ENCODE measurements at places on chromosomes 7 and 10.

GRCh38 chr10:92691591-92692079, 1.9 kb downstream of the HHEX start:
- DNase-seq, result peak; percentile 72

GRCh38 chr10:124010563-124011131, 82.8 kb downstream of the CHST15 start:
- DNase-seq, result no peak

DNA sequence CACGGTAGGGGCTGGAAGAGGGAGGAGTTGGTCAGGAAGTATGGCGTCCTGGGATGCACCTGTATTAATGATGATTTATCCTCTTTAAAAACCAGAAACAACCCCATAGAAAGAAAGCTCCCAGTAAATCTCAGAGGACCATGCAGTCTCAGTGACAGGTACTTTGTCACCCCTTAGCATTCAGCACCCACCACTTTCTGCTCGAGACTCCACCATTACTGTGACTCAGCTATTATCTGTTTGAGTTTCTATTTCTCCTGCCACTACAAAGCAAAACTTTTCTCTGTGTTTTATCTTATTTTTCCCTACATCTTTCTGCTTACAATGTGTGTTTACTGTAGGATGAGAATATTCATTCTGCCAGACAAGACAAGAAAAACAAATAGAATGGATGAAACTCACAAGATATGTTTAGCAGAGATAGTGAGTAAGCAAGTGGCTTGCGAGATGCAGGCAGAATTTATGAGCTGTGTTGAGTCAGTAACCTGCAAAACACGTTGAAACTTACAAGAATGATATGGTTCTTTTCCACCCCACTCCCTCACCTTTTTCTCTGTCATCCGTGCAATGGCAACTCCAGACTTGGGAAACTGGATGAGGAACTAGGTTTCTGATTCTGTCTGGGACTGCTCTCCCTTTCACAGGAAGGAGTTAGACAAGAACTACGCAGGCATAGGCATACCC, 127.1 kb downstream of the AOAH start:
- DNase-seq, result no peak

GRCh38 chr7:107843184-107843583, 40.2 kb upstream of the SLC26A3 start:
- DNase-seq, result no peak

GRCh38 chr10:24255881-24256311, 47.0 kb downstream of the KIAA1217 start:
- DNase-seq, result peak; percentile 60

DNA sequence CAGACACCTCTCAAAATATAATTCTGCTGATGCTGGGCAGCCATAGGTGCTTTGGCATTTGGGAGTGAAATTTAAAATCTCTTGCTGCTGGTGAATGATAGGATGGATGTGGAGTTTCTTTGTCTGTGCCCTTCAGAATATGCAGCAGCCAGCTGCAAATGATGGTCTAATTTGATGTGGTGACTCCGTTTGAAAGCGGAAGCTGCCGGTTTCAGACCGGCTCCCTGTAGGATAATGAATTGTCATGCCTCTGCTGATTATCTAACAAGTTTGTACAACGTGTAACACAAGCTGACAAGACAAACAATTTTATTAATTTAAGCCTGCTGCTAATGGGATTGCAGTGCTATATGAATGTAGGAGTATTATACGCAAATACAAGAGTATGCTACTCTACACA, 103.5 kb downstream of the SND1 start:
- DNase-seq, result no peak

GRCh38 chr10:44755481-44755880, 155.7 kb upstream of the TMEM72 start:
- no peak for DNase-seq

- DNase-seq, result peak; percentile 87
Observed at GRCh38 chr10:80662429-80663261, 124.9 kb downstream of the SH2D4B start.

- peak; percentile 91 for DNase-seq
Observed at GRCh38 chr7:151875942-151876898, 695 bp downstream of the PRKAG2 start.

DNA sequence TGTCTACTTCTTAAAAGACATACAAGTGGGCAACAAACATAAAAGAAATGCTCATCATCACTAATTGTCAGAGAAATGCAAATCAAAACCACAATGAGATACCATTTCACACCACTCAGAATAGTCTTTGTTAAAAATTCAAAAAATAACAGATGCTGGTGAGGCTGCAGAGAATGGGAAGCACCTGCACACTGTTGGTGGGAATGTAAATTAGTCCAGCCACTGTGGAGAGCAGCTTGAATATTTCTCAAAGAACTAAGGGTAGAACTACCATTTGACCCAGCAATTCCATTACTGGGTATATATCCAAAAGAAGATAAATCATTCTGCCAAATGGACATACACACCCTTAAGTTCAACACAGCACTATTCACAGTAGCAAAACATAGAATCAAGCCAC, 61.8 kb upstream of the STEAP1 start:
- DNase-seq, result no peak

GRCh38 chr7:30646154-30646553, 36.1 kb downstream of the CRHR2 start:
- DNase-seq, result no peak

DNA sequence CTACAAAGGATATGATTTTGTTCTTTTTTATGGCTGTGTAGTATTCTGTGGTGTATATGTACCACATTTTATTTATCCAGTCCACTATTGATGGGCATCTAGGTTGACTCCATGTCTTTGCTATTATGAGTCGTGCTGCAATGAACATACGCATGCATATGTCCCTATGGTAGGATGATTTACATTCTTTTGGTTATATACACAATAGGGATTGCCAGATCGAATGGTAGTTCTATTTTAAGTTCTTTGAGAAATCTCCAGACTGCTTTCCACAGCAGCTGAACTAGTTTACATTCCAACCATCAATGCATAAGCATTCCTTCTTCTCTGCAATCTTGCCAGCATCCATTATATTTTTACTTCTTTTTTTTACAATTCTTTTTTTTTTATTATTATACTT, 35.6 kb upstream of the FAM13C start:
- no peak for DNase-seq

- DNase-seq, result no peak
Observed at GRCh38 chr7:151179946-151180345, 7.1 kb downstream of the ASB10 start.

Data from left ventricle myocardium superior (tissue), 1 donor.